ENCODE measurements at places on chromosomes 5 and 9.

DNA sequence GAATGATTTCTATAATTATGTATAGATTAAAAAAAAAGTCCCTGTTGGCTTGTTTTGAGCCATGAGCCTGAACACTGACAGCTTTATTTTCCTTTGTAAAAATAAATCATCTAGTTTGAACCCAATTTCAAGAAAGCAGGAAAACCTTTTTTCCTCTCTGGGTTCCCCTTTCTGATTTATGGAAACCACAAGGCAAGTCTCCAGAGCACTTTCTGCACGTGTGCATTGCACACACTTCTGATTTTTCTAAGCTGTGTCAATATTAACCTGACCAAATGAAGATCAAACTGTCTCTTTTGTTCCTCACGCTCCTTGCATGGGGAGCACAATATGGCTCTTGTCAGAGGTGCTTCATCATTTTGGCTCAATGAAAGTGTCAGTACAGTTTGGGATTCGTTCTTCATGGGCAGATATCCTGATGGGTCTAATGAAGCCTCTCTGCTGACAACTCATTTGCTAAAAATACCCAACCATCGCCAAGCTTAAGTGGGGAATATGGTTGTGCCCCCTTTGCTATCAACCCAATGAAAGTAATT is 39.2 kb upstream of the PCA3 start:
- no peak overlapping the region for H3K27ac ChIP-seq
- H3K4me1 ChIP-seq: no peaks in the 10 kb centered on the region
- no peaks in the 10 kb centered on the region for H3K36me3 ChIP-seq
- no peak overlapping the region for H3K4me3 ChIP-seq
- DNase-seq: no peak
- no peaks in the 10 kb centered on the region for H3K27me3 ChIP-seq

DNA sequence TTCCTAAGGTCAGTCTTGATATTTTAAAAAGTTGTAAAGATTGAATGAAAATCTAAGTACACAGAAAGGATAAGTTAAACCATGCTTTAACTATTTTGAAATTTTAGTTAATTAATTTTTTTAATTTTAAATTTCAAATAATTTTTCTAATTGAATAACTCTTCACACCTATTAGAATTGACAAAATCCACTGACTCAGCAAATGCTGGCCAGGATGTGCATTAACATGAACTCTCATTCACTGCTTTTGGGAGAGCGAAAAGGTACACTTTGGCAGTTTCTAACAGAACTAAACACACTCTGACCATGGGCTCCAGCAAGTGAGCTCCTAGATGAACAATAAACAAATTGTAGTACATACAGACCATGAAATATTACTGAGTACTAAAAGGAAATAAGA is 209.5 kb downstream of the PTPRD start:
- no peaks in the 10 kb centered on the region for H3K4me1 ChIP-seq
- no peaks in the 10 kb centered on the region for H3K27me3 ChIP-seq
- no peaks in the 10 kb centered on the region for H3K36me3 ChIP-seq
- DNase-seq: no peak
- no peak overlapping the region for H3K4me3 ChIP-seq
- H3K27ac ChIP-seq: no peak overlapping the region

GRCh38 chr5:149500922-149501582 is 50.2 kb downstream of the CSNK1A1 start:
- H3K4me1 ChIP-seq: peaks cover 30% of the 10 kb centered on the region
- H3K27ac ChIP-seq: peak overlapping the region; percentile 75
- H3K4me3 ChIP-seq: no peak overlapping the region
- peaks cover 59% of the 10 kb centered on the region for H3K36me3 ChIP-seq
- DNase-seq: no peak
- H3K27me3 ChIP-seq: no peaks in the 10 kb centered on the region

- H3K4me1 ChIP-seq: no peaks in the 10 kb centered on the region
- no peak overlapping the region for H3K4me3 ChIP-seq
Measured at GRCh38 chr9:117034866-117035265, 347.8 kb downstream of the TRIM32 start.

All from WTC11 (cell line).